ENCODE measurements at places on chromosomes 1 and 21.

- peak; percentile 33 for DNase-seq
Measured at GRCh38 chr21:46667741-46668380, 32.4 kb downstream of the PRMT2 start.

DNA sequence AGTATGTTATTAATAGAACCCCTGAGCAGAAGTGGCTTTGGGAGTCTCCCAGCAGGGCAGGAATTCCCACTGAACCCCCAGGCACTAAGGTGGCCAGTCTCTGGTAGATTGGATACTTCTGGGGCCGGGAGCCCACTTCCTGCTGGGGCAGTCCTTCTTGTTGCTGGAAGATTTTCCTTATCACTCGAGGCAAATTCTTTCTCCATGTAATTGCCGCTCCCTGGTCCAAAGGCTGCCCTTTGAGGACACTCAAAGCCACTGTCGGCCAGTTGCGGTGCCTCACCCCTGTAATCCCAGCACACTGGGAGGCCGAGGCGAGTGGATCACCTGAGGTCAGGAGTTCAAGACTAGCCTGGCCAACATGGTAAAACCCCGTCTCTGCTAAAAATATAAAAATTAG, 22.6 kb upstream of the TNFRSF1B start:
- DNase-seq: no peak

DNA sequence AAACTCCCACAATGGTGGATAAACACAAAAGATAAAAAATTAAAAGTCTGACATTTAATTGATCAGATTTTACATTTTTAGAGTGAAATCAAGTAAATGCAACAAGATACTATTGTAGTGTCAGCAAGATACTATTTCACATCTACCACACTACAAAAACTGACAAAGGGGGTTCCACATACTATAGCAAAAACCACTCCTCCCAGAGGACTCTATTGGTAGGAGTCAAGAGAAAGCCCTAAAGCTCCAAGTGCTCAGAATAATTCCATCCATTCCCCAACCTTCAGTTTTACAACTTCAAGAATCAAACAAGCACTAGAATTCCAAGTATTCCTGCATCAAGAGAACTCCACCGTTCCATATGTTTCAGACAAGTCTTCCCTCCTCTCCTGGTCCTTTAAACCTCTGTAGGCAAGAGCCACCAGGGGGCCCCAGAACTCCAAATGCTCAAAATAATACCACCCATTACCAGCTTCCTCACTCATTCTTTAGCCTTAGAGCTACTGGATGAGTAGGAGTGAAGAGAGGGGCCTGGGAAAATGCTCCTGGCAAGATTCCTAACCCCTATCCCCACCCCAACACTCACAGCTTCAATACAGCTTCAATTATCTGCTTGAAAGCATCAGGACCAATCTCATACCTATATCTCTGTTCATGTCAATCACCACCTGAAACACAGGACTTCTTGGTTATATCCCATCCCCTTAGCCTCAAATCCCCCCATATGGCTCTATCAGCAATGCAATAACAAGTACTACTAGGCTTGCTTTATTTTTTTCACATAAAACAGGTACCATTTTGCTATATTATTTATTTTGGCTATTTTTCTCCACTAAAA, 9.9 kb downstream of the TOR1AIP2 start:
- DNase-seq: peak; percentile 53

DNA sequence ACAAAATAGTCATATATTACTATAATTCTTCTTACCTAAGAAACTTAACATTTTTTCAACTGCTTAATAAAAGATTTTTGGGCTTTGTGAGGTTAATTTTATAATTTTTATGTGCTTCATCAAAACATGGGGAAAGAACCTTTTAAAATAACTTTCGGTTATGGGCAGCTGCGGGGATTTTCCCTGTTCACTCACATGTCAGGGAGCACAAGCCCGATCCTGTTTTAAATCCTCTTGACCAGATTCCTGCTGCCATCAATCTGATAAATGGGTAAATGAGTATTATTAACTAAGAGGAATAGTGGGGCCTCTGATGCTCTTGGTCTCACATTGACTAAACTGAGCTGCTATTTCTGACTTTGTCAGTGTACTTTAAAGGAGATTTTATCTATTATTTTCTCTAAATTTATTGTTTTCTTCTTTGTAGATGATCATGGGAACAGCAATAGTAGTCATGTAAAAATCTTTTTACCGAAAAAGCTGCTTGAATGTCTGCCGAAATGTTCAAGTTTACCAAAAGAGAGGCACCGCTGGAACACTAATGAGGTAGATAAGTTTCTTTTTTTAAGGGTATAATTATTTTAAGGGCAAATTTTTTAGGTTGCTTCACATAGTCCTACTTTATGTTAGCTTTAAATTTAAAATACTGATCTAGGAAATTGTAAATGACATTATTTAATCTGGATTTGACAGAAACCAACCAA, 39.6 kb downstream of the CAMTA1 start:
- DNase-seq: no peak

- no peak for DNase-seq
Measured at GRCh38 chr1:30327370-30328099, 395.9 kb downstream of the MATN1 start.

DNA sequence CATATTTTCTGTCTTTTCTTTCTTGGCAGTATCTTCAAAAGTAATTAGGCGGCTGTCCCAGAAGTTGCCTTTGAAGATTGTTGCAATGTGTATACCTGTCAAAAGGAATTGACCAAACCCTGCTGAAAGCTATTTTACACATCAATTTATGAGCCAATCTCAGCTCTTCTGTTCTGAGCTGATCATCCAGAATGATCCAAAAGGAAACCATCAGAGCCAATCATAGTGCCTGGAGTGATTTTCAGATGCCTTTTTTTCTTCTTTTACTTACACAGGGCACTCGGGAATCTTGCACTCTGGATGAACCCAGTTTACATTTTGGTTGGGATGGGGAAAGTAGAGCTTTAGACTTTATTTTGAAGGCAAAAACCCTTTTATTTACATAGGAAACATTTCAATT, 21.8 kb upstream of the APOBEC4 start:
- DNase-seq: no peak

DNA sequence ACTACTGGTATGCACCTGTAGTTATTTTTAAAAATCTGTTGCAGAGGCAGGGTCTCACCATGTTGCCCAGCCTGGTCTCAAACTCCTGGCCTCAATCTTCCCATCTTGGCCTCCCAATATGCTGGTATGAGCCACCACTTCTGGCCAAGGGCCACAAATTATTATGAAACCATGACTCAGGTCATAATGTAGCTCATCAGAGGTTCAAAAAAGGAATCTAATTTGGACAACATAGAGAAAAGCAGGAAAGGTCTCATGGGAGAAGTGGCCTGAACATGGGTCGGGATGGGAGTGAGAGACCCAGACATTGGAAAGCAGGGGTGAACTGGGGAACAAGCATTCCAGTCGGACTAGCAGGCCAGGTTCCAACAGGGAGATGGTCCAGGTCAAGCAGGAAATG, 45.2 kb upstream of the C1orf198 start:
- peak; percentile 57 for DNase-seq

- peak; percentile 33 for DNase-seq
Measured at GRCh38 chr1:192524223-192524622, 51.4 kb upstream of the RGS1 start.

- DNase-seq: no peak
Measured at GRCh38 chr1:56265216-56265615, 314.1 kb downstream of the PLPP3 start.

- DNase-seq: no peak
Measured at GRCh38 chr1:30039354-30040080, 683.9 kb downstream of the MATN1 start.

GRCh38 chr1:203448521-203449061, 27.0 kb upstream of the PRELP start:
- DNase-seq: peak; percentile 73

- peak; percentile 82 for DNase-seq
Measured at GRCh38 chr1:201127755-201128455, 921 bp upstream of the ASCL5 start.

DNA sequence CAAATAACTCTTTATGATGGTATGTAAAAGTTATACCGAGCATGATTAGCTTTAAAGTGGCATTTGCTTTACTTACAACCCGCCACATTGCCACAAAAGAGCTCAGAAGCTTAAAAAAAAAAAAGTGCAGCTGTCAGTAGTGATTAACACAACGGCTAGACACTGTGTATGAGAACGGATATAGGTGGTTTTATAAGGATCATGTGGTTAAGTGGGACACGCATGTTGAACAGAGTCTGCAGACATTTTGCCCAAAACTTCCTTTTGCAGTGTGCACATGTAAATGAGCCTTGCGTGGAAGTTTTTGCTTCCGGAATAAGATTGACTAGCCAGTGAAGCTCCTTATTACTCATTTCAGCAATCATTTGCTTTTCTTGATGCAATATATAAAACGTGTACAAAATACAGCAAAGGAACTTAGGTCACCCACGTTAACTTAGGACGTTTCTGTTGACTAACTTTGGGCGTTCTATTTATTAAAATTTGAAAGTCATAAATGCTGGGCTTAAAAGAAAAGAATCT, 58.7 kb upstream of the RGS1 start:
- DNase-seq: no peak

GRCh38 chr1:198443365-198444233, 96.9 kb downstream of the ATP6V1G3 start:
- DNase-seq: peak; percentile 90

- peak; percentile 58 for DNase-seq
Measured at GRCh38 chr1:12435639-12436344, 182.2 kb downstream of the DHRS3 start.

GRCh38 chr1:85049735-85050166, 1.5 kb upstream of the MCOLN3 start:
- DNase-seq: no peak

DNA sequence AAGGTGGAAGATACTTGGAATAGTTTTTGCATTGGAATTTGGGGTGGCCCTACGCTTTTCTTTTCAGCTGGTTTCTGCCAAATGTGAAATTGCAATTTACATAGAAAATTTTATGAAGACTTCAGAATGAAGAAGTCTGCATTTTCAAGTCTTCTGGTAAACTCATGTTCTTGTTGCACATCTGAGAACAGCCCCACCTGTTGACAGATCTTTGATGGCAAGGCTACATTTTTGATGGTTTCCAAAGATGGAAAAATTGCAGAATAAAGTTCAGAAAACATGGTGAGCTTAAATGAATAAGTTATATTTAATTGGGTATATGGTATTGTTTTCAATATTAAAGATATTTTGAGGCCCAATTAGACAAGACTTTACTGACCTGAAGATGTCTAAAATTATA, 25.4 kb downstream of the OLFM3 start:
- peak; percentile 6 for DNase-seq

- DNase-seq: no peak
Measured at GRCh38 chr1:160400646-160401486, 502 bp downstream of the VANGL2 start.

DNA sequence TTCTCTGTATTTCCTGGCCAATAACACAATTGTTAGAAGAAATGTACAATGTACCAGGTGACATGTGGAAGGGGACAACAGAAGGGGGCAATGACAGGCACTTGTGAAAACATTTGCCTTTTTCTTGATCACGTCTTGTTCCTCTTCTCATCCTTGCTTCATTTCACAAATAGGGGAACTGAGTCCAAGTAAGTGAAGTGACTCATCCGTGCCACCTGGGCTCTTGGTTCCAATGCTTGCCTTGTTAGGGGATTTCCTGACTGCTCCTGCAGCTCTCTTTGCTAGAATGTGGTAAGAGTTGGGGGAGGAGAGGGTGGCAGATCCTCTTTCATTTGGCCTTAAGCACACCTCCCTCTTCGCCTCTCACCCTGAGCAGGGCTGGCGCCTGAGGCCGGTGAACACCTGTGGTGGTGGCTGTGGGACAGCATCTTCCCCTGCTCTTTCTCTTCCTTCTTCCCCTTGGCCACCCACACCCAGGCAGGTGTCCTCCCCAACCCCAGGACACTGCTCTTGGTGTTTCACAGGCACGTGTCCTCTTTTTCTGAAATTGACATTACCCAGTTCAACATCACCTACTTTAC, 2.2 kb upstream of the RHEX start:
- no peak for DNase-seq

DNA sequence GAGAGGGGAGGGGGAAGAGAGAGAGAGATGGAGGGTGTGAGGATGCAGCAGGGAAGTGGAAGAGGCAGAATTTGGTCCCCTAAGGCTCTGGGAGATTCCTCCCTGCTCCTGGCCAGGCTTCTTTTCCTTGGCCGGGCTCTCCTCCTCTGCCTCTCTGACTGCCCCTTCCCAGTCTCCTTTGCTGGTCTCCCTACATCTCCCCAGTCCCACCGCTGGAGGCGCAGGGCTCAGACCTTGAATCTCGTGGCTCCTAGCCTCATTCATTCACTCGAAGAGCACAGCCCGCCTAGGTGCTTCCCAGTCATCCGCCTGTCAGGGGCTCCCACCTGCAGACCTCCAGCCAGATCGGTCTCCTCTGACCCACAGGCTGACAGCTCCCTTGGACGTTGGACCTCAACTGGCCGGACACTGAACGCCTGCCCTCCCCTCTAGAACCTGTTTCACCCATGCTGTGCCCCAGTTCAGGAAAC, 76.5 kb downstream of the VWA5B1 start:
- DNase-seq: peak; percentile 58

DNA sequence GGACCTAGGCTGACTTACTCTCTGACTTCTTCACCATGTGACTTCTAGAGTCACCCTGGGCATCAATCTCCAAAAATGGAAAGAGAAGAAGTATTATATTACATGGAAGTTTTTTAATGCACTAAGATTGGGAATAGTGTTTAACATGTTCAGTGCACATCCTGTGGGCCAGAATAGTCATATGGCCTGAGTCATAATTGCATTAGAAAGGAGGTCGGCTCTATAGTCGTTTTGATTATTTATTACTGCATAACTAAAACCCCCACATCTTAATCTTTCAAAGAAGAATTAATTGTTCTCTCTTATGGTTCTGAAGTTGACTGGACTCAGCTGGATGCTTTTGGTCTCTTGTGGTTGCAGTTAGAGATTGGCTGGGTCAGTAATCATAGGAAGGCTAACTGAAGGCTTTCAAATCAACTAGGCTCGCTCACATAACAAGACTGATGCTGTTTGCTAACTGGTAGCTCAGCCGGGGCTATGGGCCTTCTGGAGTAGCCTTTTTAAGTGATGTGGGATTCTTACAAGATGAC, 810.6 kb upstream of the ADGRL4 start:
- no peak for DNase-seq

GRCh38 chr1:235326719-235327558, 1.0 kb downstream of the ARID4B start:
- peak; percentile 29 for DNase-seq

DNA sequence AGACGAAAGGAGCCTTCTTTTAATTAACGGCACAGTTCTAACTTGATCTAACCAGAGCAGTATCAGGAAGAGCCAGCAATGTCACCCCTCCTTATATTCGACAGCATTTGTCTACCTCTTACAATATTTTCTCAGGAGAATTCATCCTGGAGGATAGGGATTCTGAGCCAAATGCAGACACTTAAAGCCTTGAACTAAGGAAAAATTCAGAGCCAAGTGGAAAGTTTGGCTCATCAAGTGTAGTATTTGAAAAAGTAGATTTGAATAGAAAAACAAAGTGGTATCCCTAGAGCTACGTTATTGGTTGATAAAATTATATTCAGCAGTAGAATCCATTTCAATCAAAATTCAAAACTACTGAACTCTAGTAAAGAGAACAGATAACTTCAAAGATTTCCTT, 732.0 kb upstream of the ADGRL2 start:
- no peak for DNase-seq

- no peak for DNase-seq
Measured at GRCh38 chr1:211640301-211640630, 35.2 kb downstream of the NEK2 start.
